Myocyte (in vitro differentiated cells): ENCODE measurements at places on chromosomes 2 and 18. TPM values are rescaled to one million over a fixed set of nuclear protein-coding genes. Genes with fewer than 3 reads are reported as not detected.

- no peak for DNase-seq
These were observed 307.1 kb upstream of the PIK3C3 start for GRCh38 chr18:41647914-41648313.

- peak; percentile 23 for DNase-seq
These were observed 78.0 kb downstream of the CRIM1 start for GRCh38 chr2:36433311-36434217.

GRCh38 chr2:200296118-200296517 is 10.4 kb upstream of the SPATS2L start:
- DNase-seq: no peak

DNA sequence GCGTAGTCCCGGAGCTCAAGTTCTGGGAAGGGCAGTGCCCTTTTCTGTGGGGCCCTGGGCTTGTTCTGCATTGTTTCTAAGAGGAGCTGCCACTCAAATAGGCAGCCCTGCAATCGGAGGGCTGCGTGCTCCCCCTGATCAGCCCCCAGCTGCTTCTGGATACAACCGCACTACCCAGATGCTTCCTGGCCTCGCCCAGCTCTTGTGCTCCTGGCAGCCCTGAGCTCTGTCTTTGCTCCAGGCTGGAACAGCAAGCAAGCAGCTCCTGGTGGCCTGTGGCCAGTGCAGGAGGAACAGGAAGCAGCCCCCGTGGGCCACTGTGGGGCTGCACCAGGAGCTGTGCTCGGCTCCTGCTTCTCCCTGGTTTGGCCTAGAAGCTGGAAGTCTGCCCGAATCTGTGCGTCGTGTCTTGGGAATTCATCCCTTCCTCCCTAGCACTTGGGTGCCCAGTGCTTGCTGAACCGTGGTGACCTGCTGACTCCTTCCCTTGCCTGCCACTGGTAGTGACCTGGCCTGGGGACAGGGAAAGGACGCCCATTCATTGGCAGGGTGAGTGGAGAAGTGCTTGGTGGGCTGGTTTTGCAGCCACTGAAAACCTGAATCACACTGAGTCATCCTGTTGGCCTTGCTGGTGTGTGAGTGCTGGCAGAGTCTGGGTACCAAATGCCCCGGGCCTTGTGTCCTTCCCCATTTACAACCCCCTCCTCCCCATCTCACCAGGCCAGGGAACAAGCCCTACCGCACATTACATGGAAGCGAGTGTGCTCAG is 27.3 kb upstream of the NTSR2 start:
- peak; percentile 71 for DNase-seq

DNA sequence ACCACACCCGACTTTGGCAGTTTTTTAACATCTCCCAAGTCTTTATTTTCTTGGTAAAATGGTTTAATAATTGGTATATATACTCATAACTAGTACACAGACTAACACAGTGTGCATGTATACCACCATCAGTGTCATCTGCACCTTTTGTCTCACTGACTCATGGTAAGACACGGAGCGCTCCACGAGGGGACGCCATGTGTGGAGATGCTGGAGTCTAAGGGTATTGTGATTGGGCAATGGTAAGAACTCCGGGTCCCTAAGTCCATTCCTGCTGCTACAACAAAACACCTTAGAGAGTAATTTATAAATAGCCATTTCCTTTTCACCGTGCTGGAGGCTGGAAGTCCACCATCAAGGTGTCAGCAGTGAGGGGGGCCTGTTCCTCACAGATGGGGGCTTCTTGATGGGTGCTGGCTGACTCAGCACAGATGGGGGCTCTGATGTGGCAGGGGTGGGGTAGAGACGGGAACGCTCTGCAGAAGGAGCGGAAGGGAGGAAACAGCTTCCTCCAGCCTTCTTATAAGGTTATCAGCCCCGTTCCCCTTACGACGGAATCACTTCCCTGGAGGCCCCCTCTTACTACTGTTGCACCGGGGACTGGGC is 42.0 kb upstream of the EDAR start:
- DNase-seq: no peak

The PROKR1 gene
- not detected in 2 replicates for total RNA-seq

- no peak for DNase-seq
These were observed 112.9 kb downstream of the SOS1 start for GRCh38 chr2:39007875-39008504.

DNA sequence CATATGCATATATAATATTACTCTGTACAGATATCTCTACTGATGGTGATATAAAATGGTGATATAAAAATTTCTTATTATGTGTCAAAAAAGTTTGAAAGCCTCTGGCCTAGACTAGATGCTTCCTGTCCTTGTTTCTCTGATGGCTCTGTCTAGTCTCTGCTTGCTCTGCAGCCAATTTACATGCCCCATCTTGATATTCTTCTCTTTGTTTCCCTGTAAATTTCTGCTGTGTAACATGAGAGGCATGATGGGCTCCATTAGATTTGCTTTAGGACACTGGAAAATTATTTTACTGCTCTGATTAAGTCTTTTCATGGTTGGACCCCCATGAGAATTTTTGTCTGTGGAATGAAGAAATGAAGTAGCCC is 24.3 kb downstream of the BABAM2 start:
- DNase-seq: no peak

- no peak for DNase-seq
These were observed 309.2 kb downstream of the NRXN1 start for GRCh38 chr2:50722776-50723175.

The CRYBA2 gene
- not detected in 2 replicates for total RNA-seq

DNA sequence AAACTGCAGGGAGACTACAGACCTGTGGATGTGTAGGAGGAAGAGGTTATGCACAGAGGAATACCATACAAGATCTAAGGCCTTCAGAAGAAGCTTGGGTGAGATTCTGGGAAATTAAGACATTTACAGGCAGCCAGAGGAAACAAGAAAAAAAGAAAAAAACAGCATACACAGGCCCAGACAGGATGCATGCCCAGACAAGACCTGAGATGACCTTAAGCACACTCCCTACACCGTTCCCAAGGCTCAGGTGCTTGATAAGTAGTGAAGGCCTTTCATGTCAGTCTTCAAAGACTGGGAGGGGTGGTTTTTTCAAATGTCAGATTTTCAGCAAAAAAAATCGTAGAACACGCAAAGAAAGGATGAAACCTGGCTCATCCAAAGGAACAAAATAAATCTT is 83.0 kb downstream of the CCDC138 start:
- no peak for DNase-seq

DNA sequence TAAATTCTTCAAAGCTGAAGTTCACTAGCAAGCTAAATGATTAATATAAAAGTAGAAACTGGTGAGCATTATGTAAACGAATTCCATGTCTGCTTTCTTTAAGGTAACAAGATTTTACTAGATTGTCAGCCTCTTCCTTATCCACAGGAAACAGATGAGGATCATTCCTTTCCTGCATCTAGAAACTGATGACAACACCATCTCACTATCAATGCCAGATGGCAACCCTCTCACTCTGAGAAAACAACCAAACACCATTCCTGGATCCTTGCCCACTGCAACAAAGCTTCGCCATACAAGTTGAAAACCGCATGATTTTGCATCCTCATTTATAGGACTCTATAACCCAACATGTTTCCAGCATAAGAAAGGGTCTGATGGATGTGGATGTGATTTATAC is 122.9 kb downstream of the ZNF521 start:
- peak; percentile 37 for DNase-seq

GRCh38 chr2:217371781-217372213 is 511.9 kb upstream of the TNP1 start:
- peak; percentile 43 for DNase-seq

DNA sequence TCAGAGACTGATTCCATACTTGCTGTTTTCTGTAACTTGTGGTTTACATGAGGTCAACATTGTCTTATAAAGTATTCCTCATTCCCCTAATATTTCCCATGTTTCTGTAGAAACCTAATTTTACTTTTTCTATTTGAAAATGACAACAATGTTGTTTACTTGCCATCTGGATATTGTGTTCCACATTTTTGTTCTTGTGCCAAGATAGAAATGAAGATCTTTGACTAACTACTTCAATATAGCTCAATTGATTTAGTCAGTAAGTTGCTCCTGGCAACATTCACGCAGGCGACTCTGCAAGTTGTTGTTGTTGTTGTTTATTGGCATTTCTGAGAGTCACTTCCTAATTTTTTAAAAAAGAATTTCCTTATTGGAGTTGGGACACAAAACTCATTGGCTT is 69.5 kb downstream of the CAVIN2 start:
- DNase-seq: peak; percentile 11

DNA sequence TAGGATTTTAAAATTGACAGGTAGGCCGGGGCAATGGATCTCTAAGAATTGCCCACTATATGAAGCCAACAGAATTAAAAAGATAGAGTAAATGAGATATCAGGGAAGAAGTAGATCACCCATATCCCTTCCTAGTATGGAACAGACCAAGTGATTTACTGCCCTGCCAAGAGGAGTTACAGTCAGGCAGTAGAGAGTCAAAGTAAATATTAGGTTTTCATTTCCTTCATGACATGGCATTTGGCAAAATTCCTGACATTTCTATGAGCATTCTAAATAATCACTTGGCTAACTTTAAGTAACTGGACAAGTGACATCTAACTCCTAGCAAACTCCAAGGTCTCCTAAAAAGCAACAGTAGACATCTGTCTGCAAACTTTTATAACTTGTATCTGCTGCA is 33.5 kb downstream of the GALNT5 start:
- no peak for DNase-seq

The CLEC4F gene
- 0.10 TPM in 1 of 2 replicates, not detected in the other for total RNA-seq

The CASP10 gene
- 0.48 TPM in 1 of 2 replicates, not detected in the other for total RNA-seq

The SYT4 gene
- total RNA-seq: not detected in 2 replicates

DNA sequence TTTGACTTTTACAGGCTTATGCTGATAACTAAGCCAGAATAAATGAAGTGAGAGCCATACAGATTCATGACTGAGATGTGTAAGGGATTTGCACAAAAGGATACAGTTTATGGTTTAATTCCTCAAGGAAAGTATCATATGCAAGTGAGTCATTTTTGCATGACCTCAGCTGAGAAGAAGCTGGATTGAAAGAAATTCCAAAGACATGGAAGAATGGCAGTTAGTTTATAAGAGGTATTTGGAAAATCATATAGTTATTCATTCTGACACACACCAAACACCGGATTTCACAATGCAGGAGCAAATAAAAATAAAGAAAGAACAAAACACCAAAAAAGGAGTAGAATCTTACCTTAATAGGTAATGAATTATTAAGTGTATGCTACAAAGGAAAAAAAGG is 83.2 kb upstream of the RND3 start:
- DNase-seq: peak; percentile 36

The KCTD1 gene
- 5.8 and 8.3 TPM in 2 replicates for total RNA-seq

GRCh38 chr2:105537920-105538319 is 139.1 kb upstream of the FHL2 start:
- DNase-seq: no peak

- DNase-seq: no peak
These were observed 19.4 kb downstream of the CFLAR start for GRCh38 chr2:201135386-201135785.

DNA sequence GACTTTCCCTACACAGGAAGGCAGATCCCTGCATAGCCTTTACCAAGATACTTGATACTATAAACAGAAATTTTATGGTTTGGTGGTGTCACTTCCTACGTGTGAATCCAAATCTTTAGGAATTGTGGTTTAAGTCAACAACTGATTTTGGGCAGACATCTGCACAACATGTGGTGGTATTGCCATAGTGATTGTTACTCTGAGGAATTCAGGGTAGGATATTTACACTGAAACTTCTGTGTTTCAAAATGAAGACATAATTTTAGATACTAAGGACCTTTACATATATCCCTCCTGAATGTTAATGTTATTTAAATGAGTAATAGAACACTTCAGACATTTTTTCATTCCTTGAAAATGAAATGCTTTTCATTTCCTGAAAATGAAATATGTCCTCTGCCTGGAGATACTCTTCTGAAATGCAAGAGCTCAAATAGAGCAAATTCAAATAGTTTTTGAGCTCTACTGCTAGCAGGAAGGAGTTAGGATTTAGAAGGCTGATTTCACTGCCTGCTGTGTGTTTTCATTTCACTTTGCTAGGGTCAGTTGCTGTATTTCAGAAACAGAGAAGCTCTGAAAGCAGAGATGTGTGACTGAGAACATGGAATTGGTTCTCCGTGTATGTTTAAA is 77.2 kb downstream of the MDH1 start:
- peak; percentile 46 for DNase-seq

The RNF25 gene
- total RNA-seq: 19.8 and 20.9 TPM in 2 replicates

The CCDC74B gene
- 3.5 and 9.8 TPM in 2 replicates for total RNA-seq

DNA sequence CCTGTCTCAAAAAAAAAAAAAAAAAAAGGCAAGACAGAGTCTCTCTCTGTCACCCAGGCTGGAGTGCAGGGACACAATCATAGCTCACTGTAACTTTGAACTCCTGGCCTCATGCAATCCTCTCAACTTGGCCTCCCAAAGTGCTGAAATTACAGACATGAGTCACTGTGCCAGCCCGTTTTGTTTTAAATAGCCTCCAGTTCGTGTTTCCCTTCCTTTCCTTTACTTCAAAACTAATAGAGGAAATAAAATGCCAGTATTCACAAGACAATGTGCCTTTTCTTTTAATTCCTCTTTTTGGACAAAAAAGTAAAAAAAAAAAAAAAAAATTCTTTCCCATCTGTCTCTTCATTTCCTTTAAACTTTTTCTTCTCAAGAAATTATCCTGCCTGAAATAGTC is 54.5 kb upstream of the ACMSD start:
- DNase-seq: no peak

The FBLN7 gene
- total RNA-seq: 9.6 and 14.7 TPM in 2 replicates

DNA sequence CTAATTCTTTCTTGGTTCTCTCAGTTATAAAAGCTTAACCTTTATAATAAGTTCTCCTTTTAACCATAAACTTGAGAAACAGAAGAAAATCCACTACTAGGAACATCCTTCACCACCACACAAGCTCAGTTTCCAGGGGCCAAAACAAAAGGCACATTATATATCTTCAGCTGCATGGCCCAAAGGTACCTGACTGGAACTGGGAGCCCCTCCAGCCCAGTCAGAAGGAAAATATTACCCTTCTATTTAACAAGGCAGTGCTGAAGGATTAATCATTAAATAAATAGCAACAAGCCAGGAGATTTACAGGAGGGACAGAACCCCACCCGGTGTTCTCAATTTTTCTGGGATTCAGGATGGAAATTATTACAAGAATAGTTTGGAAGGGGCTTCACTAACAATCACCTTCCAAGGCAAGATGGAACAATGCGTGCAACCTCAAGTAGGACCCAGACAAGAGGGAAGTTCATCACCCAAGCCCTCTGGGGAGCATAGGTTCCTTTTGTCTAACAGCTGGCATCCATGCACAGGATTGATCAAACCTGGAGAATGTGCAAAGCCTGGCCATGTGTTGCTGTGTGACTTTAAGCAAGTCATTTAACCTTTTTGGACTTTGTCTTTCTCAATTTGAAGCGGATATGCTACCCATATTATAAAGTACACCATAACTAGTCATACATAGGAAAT is 159.6 kb upstream of the SETBP1 start:
- DNase-seq: no peak

The CD302 gene
- total RNA-seq: 5.7 and 6.3 TPM in 2 replicates

- DNase-seq: no peak
These were observed 126.9 kb downstream of the MAP3K20 start for GRCh38 chr2:173202570-173202969.

GRCh38 chr2:226427538-226428307 is 371.9 kb downstream of the IRS1 start:
- DNase-seq: peak; percentile 93
